ENCODE measurements at places on chromosomes 7 and 10.

- DNase-seq = no peak
These were observed 793.4 kb downstream of the NRG3 start for GRCh38 chr10:82668221-82668895.

GRCh38 chr7:36473454-36474282 is 84.0 kb downstream of the ANLN start:
- DNase-seq = no peak

DNA sequence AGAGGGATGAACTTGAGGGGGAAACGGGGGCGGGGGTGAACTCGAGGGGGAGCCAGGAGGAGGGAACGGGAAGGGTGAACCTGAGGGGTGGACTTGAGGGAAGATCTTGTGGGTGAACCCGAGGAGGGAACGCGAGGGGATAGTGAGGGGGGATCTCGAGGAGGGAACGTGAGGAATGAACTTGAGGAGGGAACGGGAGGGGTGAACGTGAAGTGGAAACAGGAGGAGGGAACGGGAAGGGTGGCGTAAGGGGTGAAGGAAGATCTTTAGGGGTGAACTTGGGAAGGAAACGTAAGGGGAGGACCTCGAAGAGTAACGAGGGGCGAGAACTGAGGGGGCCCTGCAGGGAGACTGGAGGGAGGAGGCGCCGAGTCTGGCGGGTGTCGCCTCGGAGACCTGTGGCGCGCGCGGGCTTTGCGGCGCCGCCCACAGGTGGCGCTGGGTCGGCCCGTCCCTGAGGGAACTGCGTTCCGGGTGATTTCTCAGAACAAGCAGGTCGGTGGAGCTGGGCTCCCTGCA is 651 bp downstream of the MYO3A start:
- DNase-seq = no peak

DNA sequence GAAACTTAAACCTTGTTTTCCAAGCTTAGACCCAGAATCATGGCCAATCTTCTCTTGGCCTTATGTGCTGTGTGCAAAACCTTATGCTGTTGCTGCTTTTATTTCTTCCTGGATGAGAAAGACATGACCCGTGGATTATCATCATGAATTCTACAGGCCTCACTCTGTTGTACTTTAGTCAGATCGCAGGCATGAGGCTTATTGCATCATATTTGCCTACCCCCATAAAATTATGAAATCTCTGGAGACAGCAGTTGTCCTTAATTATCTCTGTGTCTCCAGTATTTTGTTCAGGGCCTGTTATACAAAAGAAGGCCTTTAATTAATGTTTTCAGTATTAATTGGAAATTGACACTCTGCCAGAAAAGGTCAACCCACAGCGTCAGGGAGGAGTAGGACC is 71.6 kb downstream of the PLCE1 start:
- DNase-seq = no peak

DNA sequence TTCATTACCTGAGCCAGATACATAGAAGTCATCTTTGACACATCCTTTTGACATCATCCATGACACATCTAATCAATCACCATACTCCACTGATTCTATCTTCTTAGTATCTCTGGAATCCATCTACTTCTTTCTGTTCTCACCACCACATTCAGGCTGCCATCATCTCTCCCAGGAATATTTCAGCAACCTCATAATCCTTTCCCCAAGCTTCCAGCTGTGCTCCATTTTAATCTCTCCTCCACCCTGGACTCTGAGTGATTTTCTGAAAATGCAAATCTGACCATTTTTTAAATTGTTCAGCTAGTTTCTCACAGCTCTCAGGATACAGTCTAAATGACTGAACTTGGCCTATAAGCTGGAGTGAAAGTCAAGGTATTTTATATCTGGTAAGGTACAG is 2.5 kb upstream of the BTRC start:
- no peak for DNase-seq

DNA sequence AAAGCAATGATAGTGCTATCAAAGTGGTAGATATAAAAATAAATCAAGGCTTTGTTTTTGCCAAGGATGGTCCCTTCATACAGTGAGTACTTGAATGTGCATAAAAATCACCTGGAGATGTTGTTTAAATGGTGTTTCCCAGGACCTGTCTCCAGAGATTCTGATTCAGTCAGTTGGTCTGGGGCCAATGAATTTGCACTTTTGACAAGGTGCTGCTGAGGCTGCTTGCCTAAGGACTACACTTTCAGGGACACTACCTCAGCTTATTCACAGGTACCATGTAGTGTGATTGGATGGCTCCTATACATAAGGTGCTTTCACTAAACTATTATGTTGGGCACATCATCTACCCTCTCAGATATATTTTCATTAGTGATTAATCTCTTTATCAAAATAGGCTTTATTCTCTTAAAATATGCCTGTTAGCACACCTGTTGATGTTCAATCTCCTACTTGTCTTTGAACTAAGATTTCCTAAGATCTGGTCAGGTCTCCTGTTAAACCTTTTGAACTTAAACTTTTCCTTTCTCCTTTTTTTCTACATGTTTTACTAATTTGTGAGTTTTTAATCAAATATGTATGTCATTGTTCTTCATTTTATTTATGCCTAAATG is 24.3 kb downstream of the CAPZA2 start:
- no peak for DNase-seq

DNA sequence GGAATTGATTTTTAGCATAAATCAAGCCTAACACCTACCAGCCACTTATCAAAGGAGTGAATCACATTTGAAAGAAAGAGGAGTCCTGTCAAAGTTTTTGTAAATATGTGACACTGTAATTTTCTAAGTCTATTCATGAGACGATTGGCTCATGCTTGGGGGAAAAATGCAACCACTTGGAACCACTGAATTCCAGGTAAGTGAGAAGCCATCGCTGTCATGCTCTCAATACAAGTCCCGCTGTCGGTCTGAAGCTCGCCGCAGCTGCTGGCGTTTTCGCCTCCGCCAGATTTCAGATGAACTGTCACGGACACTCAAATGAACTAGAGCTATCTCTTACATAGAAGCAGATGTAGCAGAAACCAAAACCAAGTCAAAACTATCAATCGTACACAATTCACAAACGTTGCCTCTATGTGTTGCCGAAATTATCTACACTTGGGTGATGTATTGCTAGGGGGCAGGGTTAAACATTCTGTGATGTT is 279.8 kb upstream of the FZD8 start:
- DNase-seq = no peak

- no peak for DNase-seq
These were observed 101.9 kb downstream of the EVX1 start for GRCh38 chr7:27344471-27344870.

- DNase-seq = no peak
These were observed 623.8 kb downstream of the SUGCT start for GRCh38 chr7:40758590-40758989.

DNA sequence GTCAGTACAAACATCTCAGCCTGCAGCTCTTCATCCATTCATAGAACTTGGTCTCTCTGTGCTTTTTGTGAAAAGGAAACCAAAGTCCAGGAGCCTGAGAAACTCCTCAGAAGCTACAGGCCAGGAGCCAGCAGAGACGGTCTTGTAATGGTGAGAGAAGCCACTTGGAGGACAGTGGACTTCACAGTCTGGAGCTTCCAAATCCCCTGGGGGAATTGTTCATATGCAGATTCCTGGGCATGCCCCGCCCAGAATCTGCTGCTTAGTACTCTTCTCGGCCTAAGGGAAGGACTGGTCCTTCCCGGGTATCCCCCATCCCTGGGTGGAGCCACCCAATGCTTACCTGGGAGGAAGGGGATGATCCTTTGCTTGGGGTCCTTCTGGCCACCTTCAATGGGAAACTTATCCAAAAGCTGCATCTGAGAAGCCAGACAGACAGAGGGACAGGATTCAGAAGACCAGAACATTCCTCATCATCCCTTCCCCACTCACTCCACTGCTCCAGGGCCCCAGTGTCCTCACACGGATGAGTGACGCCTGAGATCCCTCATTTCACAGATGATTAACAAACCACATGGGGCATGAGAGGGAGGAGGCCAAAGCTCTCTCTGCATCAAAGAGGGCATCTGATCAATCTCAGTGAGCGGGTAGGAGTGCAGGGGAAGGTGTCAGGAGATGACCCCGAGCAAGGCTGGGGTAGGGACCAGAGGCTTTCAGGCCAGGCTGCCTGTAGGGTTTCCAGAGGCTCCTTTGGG is 88.4 kb downstream of the SH3PXD2A start:
- no peak for DNase-seq

- DNase-seq = no peak
These were observed 47.4 kb downstream of the ORC5 start for GRCh38 chr7:104160375-104160774.

- no peak for DNase-seq
These were observed 218.4 kb downstream of the GATA3 start for GRCh38 chr10:8272794-8273425.

GRCh38 chr7:128791121-128791971 is at the start of gene CCDC136:
Gene CCDC136, plus strand, starts transcription at chr7:128791968. Its CDS starts 444 bp downstream, at chr7:128792412.
- peak; percentile 75 for DNase-seq

- no peak for DNase-seq
These were observed 203.3 kb upstream of the ZMIZ1 start for GRCh38 chr10:78865538-78865875.

Data from activated naive CD4-positive, alpha-beta T cell (primary cell).